ENCODE measurements at places on chromosomes 16 and 17.

GRCh38 chr16:83220066-83220465, 587.7 kb upstream of the HSBP1 start:
- DNase-seq: no peak

DNA sequence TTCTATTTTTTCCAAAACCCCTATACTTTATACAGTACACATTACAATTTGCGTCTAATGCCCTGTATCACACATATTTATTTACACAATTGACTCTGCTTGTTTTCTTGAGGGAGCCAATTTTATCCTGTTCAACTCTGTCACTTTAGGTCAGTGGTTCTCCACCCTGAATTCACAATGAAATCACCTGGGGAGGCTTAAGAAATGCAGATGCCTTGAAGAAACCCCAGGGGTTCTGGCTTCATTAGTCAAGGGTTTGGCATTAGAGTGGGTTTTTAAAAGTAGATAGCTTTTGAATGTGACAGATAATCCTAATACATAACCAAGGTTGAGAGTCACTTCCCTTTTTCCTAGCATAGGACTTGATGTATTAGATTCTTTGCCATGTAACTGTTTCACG, 398.6 kb upstream of the ERCC4 start:
- no peak for DNase-seq

GRCh38 chr16:17076092-17076754, 394.5 kb downstream of the XYLT1 start:
- DNase-seq: no peak

DNA sequence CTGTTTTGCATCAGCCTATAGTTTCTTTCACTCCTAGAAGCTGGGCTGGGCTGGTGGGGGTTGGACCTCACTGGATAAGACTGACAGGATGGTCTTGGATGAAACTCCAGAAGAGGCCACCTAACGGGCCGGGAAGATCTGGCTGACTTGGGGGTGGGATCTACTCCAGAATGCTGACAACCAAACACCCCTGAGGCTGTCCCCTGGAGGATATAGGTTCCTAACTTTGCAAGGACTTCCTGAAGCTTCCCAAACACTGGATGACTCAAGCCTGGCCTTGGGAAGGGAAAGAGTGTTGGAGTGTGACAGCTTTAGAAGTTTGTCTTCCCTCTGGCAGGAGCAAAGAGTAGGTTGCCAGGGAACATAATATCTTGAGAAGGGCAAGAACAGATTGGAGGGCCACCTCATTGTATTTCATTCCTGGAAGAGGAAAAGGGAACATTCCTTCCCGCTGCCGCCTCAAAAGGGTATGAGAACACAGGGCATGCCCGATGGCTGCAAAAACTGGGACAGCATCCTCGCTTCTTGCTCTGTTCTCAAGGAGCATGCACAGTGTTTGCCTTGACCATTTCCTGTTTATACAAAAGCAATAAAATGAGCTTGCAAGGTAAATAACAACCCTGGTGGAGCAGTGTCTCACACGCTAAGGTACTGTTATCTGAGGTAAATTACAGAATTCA, 6.8 kb upstream of the CYB5B start:
- DNase-seq: no peak

DNA sequence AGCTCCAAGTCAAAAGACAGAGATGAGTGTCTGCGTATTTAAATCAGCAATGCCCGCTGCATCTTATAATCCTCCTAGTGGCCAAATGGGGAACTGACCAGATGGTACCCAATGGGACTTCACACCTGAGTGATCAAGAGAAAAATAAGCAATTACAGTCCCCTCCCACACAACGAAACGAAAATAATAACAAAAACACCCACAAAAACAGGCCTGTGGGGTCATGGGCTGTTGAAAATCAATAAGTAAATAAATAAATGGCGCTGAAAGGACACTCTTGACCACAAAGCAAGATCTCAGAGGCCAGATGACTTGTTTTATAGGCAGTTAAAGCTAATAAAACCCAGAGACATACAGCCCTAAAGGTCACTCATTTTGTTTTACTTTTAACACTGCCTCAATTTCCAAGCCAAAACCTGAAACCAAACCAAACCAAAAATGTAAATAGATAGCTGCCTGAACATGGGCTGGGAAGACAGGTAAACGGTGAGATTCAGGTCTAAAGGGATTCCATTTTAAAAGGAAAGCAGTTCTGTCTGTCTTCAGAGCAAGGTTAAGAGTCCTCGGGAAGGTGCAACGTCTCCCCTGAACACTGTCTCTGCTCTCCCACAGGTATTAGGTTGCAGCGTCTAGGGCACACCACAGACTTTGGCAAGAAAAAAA, 1.3 kb downstream of the ZNF821 start:
- peak; percentile 89 for DNase-seq

- no peak for DNase-seq
Observed at GRCh38 chr17:43790311-43790940, 10.2 kb downstream of the CFAP97D1 start.

GRCh38 chr16:526181-527014, 1.1 kb upstream of the CAPN15 start:
- DNase-seq: no peak

DNA sequence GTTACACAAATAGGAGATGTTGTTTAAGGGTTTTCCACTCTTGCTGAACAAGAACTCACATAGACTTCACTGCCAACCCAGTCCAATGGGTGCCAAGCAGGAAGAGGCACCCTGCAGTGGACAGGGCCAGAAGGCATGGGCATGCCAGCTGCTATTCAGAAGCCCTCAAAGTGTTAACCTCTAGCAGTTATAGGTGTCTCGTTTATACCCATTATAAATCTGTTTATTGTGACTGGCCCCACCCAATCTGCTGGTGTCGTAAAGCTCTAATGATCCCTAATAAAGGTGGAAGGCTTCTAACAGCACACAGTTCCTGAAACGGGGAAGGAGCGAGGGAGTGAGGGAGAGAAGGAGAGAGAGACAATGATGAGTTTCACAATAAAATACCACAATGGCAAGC, 23.9 kb downstream of the HNF1B start:
- no peak for DNase-seq

- no peak for DNase-seq
Observed at GRCh38 chr16:30637944-30638343, 12.8 kb upstream of the PRR14 start.

GRCh38 chr16:67959536-67960329, 8.7 kb downstream of the SLC12A4 start:
- no peak for DNase-seq

GRCh38 chr17:63282455-63282854, 163.7 kb downstream of the CYB561 start:
- no peak for DNase-seq

DNA sequence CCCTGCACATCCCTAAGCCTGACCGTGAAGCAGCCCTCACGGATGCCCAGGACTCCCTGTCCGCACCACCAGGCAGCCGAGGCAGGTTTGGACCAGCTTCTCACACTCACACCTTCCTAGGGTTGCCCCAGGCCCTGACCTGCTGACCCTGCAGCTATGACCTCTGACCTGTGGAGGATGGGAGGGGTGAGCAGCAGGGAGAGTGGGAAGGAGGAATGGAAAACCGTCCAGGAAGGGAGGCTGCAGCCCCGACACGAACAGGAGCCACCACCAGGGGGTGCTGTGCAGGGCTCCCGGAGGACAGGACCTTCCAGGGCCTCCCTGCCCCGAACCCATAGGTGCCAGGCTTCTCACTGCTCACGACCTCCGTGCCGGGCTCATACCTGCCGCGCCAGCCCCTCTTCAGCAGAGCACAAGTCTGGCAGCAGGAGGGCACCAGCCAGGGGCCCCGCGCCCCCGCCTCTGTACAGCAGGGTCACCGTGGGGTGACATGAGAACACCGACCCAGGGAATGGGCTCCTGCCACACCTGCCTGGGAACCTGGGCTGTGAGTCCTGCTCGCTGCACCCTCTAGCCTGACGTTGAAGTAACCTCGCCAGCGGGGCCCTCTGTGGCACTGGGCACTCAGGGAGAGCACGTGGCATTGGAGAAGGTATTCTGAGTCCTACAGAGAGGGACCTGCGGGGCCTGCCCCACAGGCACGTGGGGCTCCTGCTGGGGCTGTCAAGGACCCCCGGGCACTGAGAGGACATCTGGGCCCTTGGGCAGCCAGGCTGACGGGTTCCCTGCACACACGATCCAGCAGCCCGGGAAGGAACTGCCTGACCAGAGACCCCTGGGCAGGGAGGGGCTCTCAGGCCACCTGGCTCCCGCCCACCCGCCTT, 37.6 kb downstream of the CTU2 start:
- peak; percentile 68 for DNase-seq

DNA sequence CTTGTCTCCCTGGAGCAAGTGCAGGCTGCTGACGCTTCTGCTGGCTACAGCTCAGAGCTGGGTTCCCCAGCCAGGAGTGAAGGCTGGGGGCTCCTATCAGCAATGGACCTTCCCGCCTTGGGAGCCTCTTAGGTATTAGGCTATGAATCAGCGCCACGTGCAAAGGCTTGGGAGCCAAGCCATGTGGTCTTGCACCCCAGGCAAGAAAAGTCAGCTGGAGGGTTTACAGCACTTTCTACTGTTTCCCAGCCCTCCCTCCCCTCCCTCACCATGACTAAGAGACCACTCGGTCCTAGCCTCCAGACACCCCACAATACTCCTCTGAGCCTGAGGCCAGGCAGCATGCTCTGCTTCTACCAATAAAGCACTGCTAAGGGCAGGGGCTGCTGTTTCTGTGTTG, 12.3 kb downstream of the EPX start:
- no peak for DNase-seq

All from effector memory CD8-positive, alpha-beta T cell (primary cell).